Activated T-helper 1 cell treated with anti-CD3 and anti-CD28 coated beads, Interleukin-2, amount 50 U/mL, for 16 hours (primary cell): ENCODE measurements at places on chromosomes 12 and 14.
A peak's percentile ranks its signal among the peaks of the same experiment; 100 is the strongest.

GRCh38 chr14:36067428-36068187 lies 108.9 kb downstream of the PTCSC3 start:
- no peak for DNase-seq

DNA sequence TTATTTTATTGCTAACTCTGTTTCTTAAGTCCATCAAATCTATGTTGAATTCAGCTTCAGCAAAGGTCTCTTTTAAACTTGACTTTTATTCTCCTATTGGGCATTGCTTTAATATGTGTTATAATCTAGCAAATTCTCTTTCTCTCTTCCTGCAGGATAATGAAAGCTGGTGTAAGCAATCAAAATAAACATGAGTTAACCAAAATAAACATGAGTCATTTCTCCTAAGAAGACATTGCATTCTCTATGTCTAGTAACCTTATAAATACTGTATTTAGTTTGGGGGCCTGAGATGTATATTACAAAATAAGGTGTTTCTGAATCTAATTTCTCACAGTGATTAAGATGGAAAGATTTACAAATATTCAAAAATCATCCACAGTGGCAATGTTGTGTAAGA lies 739.1 kb upstream of the ATXN7L3B start:
- DNase-seq, result no peak

GRCh38 chr14:87066221-87066817 lies 926.7 kb downstream of the GALC start:
- no peak for DNase-seq

GRCh38 chr12:26402648-26403047 lies 207.3 kb downstream of the SSPN start:
- DNase-seq, result no peak

DNA sequence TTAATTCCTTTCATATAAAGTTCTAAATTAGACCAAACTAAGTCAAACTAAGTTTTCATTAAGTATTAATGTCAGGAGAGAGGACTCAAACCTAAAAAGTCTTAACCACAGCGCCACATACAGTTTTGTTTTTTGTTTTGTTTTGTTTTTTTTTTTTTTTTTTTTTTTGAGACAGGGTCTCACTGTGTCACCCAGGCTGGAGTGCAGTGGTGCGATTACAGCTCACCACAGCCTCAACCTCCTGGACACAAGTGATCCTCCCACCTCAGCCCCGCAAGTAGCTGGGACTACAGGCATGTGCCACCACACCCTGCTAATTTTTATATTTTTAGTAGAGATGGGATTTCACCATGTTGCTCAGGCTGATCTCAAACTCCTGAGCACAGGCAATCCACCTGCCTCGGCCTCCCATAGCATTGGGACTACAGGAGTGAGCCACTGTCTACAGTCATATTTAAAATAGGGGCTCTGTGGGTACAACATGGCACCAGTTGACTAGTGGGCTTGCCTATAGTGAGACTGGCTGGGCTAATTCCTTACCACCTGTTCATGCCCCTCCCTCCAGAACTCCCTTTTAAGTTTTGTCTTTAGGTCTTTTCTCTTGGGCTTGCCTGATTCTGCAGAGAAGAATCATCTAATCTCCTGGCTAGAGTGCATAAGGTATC lies 110.2 kb downstream of the PPP2R5E start:
- DNase-seq, result no peak

DNA sequence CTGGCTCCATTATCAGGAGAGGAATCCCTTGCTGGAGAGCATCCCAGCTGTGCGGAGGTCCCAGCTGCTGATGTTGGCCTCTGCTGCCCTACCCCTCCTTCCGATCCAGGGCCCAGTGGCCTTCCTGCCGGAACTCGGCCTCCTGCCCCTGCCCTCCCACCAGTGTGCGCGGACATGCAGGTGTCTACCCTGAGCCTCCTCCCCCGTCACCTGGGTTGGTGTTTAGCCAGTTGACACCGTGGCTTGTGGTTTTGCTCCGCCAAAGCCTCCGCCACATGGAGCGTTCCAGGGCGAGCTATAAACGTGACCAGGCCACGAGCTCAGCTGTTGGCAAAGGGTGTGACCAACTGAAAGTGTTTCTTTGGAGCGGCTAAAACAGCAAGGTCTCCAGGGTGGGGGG lies 1104.3 kb downstream of the BCL11B start:
- DNase-seq, result no peak

- no peak for DNase-seq
These were observed 36.1 kb upstream of the CRY1 start for GRCh38 chr12:107129315-107129930.

- no peak for DNase-seq
These were observed 1.4 kb downstream of the ATF1 start for GRCh38 chr12:50765095-50765911.

DNA sequence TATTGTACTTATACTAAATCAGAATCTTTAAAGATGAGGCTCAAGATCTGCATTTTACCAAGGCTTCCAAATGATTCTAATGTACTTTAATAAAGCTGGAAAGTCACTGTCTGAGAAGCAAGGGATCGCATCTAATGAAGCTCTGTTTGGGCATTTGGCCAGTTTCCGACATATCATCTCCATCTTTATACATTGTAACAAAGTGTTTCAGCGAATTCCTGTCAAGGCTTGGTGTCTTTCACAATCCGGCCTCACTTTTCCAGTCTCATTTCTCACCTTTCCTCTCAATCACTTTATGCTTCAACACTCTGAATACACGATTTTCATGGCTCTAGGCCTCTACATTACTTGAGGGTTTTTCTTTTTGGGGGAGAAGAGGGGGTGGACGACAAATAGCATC lies 27.5 kb upstream of the INSM2 start:
- DNase-seq, result no peak

DNA sequence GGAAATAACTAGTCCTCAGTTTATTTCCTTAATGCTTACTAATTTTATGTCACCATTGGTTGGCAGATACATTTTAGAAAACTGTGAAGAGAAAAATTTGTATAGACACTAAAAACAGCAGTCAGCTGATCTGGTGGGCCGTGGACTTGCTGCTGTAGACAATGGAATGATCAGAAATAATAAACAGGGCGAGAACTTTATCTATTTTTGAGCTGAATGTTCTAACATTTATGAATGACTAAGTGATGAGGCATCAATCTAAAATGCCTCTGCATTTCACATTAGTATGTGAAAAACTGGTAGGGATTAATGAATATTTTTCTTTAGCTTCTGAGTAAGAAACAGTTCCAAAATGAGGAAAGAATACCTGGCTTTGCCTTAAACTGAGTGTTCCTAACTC lies 24.8 kb upstream of the PKP2 start:
- no peak for DNase-seq

GRCh38 chr12:25041006-25041741 lies 92.3 kb upstream of the BCAT1 start:
- DNase-seq, result no peak

DNA sequence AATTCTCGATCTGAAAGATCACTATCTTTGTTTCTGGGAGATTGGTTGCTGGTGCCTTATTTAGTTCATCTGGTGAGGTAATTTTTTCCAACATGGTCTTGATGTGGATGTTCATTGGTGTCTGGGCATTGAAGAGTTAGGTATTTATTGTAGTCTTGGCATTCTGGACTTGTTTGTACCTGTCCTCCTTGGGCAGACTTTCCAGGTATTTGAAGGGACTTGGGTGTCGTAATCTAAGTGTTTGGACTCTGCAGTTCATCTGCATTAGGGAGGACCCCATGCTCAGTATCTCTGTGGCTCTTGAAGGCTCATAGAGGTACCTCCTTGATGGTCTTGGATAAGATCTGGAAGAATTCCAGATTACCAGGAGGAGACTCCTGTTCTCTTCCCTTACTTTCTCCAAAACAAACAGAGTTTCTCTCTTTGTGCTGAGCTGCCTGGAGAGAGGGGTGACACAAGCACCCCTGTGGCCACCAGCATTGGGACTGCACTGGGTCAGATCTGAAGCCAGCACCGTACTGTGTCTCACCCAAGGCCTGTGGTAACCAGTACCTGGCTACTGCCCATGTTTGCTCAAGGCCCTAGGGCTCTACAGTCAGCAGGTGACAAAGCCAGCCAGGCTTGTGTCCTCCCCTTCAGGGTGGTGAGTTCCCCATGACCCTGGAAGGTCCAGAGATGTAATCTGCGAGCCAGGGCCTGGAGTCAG lies 5.3 kb downstream of the A2ML1 start:
- no peak for DNase-seq

DNA sequence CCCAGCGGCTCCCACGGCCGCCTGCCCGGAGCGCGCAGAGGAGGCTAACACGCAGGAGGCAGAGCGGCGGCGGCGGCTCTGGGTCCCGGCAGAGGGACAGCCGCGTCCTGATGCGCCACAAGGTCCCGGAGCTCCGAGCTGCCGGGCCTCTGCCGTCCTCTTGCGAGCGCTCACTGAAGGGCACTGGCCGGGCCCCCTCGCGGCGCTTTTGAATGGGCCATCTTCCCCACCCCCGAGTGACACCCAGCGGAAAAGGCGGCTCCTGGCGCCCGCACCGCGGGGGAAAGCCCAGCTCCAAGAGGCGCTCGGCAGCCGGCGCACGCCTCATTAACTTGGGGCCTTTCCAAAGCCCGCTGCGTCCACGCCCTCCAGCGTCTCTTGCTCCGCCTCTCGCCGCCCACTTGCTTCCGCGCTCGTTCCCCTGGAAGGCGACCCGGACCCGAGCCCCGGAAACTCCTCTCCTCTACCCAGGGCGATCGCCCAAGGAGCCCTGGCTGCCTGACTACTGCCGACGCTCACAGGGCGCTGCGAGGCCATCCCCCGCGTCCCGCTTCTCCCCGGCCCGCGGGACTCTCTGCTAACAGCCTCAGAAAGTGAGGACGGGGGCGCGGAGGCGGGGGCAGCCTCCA lies at the start of gene PHLDA1:
PHLDA1 (minus strand) TSS at position 363 of the 629 bp plus-strand sequence.
- peak; percentile 80 for DNase-seq
